Cardiac muscle cell (in vitro differentiated cells and primary cell): ENCODE measurements at places on chromosomes 6 and 20. TPM values are rescaled to one million over a fixed set of nuclear protein-coding genes. Genes with fewer than 3 reads are reported as not detected.

DNA sequence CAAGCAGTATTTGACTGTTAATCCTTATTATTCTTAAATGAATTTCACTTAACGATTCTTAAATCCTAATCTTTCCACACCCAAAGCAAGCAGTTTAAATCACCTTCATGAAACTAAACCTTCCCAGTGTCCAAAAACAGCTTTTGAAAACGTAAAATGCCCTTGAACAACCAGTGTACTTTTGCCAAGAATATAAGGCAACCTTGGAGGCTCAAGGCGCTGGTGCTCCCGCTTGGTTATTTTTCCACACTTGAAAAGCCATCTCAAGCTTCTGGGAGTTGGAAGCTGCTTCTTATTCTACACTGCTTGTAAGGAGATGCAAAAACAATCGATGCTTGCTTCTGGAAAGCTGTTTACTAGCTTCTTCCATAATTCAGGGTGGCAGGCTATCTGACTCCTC lies 625.7 kb downstream of the HTR1B start:
- DNase-seq, result no peak

HLA-DMA gene
- 1.8 and 2.9 TPM in 2 replicates for total RNA-seq

TMEM239 gene
- total RNA-seq, result not detected in 2 replicates

- no peak for DNase-seq
These were observed 112.1 kb upstream of the TMEM170B start for GRCh38 chr6:11425431-11425871.

- no peak for DNase-seq
These were observed 20.1 kb downstream of the PSMB1 start for GRCh38 chr6:170532867-170533488.

SIGLEC1 gene
- total RNA-seq, result not detected in 2 replicates

DNA sequence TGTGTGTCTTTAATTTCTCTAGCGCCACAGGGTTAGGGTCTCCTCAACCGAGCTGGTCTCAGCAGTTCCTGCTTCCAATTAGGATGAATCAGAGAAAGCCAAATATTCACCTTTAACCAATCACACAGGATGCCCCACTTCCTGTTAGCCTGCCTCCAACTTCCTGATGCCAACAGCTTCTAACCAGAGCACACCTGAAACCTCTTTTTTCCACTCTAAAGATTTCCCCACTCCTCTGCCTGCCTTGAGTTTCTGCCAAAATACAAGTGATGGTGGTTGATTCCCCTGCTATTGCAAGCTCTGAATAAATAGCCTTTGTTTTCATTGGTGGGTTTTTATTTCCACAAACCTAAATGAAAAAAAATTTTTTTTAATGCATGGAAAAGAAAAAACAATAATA lies 144.7 kb upstream of the UST start:
- DNase-seq, result no peak

GRCh38 chr6:52664991-52665686 lies 5.8 kb upstream of the TMEM14A start:
- no peak for DNase-seq

TCEA2 gene
- total RNA-seq, result 96.0 and 97.3 TPM in 2 replicates

SMLR1 gene
- total RNA-seq, result not detected in 2 replicates

ADGRG6 gene
- 8.7 and 12.9 TPM in 2 replicates for total RNA-seq

DNA sequence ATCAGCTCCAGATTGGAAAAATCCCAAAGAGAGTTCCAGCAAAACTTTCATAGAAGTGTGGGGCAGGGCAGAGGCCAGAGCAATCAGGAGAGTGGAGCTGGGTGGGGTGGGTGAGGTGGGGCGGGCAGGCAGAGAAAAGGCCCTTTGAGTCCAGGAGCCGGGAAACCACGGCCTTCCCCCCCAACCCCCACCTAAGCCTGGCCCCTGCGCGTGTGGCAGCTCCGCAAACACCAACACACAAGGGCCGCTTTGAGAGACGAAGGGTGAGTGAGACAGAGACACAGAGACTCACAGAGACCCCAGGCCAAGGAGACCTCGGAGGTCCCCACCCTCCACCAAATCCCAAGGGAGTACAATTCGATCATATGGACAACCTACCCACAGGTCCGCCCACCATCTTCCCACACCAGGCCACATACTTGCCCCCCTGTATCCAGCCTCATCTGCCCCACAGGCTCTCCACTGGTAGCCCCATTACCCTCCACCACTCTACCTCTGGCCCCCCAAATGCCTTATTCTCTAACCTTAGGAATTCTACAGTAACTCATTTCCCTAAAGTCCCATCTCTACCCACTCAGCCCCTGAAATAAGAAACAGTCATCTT lies 1.7 kb downstream of the COL11A2 start:
- no peak for DNase-seq

- no peak for DNase-seq
These were observed 381.7 kb upstream of the POU3F2 start for GRCh38 chr6:98452685-98453084.

DNA sequence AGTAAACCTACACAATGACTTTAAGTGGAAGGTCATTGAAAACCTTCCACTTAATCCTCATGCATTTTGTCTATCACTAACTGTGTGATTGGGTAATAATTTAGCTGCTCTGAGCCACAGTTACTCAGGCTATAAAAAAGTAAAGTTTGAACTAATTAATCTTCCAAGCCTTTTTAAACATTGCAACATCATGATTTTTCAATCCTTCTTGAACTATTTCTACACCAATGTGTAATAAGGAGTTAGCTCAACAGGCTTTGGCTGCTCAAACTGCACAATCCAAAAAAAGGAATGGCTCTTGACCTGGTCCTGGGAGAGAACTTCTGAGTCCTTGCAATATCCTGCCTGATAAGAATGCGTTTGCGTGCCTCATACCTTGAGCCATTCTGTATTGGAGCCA lies 34.8 kb upstream of the FILIP1 start:
- peak; percentile 85 for DNase-seq

GRCh38 chr6:16758163-16758975 lies 2.9 kb downstream of the ATXN1 start:
- peak; percentile 34 for DNase-seq

GRCh38 chr6:72622094-72622940 lies 453 bp downstream of the KCNQ5 start:
- DNase-seq, result peak; percentile 87

CLPSL1 gene
- total RNA-seq, result not detected in 2 replicates

CCN6 gene
- total RNA-seq, result not detected in 2 replicates

GRCh38 chr6:25320459-25320858 lies 41.3 kb downstream of the CARMIL1 start:
- no peak for DNase-seq

COL19A1 gene
- total RNA-seq, result 0.11 and 0.27 TPM in 2 replicates

DNA sequence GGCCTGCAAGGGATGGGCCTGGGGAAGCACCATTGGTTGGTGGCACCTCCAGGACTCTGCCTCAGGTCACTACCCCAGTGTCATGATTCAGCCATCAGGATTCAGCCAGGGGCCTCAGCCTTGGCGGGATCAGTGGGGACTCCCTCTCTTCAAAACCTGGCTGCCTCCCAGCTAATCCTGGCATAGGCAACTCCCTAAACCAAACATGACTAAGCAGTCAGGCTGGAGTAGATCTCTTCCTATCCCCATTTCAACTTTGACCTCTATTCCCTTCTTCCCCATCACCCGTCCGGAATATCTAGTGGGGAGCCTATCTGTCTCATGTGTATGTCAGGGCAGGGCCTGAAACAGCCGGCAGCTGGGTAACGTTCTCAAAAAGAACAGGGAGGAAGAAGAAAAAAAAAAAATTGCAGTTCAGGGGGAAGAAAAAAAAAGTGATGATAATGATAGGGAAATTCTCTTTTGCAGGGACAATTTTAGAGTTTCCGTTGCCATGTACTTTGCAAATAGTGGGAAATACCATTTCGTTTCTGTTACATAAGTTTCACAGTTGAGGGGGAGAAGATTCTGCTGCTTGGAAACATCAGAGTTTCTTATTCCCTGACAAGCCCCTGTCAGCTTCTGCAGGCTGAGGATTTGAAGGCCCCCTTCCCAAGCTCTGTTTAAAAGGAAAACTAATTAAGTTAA lies 4.1 kb upstream of the PREX1 start:
- no peak for DNase-seq

DNA sequence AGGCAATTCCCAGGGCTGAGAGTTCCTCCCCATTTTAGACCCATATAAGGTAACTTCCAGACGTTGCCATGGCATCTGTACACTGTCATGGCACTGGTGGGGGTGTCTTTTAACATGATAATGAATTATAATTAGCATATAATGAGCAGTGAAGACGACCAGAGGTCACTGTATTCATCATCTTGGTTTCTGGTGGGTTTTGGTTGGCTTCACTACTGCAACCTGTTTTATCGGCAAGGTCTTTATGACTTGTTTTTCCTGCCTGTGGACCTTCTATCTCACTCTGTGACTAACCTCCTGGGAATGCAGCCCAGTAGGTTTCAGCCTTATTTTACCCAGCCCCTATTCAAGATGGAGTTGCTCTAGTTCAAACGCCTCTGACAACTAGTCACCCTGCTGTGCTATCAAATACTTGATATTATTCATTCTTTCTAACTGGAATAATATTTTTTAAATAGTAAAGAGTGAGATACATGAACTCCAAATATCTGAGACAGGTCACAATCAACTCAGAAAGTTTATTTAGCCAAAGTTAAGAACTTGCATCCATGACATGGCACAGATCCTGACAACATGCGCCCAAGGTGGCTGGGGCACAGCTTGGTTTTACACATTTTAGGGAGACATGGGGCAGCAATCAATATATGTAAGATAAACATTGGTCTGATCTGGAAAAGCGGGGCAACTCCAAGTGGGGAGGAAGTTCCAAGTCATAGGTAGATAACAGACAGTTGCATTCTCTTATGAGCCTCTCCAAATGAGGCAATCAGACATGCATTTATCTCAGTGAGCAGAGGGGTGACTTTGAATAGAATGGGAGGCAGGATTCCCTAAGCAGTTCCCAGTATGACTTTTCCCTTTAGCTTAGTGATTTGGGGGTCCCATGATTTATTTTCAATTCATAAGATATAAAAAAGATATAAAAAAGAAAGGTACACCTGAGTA lies 1.2 kb upstream of the UFL1 start:
- DNase-seq, result peak; percentile 49

DNA sequence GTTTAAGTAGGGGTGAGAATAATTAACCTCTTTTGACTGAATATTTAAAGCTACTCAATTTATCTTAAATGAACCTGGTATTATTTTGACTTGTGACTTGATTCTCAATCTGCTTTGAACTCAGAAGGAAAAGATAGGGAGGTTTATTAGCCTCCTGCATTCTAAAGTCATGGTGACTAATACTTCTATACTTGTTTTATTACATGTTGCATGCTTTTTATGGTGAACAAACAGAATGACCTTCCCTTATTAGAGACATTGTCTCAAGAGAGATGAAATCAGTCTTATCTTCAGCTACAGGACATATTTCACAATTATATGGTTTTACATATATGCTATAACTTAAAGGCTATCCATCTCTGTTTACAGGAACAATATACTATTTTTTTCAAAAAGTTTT lies 336.9 kb downstream of the KHDRBS2 start:
- DNase-seq, result no peak

HLA-DOA gene
- 0.25 and 0.74 TPM in 2 replicates for total RNA-seq

ARFGAP1 gene
- 63.2 and 96.5 TPM in 2 replicates for total RNA-seq

GRCh38 chr6:90584636-90585255 lies 2.1 kb downstream of the MAP3K7 start:
- no peak for DNase-seq
